ENCODE measurements at places on chromosomes 7 and 10.

DNA sequence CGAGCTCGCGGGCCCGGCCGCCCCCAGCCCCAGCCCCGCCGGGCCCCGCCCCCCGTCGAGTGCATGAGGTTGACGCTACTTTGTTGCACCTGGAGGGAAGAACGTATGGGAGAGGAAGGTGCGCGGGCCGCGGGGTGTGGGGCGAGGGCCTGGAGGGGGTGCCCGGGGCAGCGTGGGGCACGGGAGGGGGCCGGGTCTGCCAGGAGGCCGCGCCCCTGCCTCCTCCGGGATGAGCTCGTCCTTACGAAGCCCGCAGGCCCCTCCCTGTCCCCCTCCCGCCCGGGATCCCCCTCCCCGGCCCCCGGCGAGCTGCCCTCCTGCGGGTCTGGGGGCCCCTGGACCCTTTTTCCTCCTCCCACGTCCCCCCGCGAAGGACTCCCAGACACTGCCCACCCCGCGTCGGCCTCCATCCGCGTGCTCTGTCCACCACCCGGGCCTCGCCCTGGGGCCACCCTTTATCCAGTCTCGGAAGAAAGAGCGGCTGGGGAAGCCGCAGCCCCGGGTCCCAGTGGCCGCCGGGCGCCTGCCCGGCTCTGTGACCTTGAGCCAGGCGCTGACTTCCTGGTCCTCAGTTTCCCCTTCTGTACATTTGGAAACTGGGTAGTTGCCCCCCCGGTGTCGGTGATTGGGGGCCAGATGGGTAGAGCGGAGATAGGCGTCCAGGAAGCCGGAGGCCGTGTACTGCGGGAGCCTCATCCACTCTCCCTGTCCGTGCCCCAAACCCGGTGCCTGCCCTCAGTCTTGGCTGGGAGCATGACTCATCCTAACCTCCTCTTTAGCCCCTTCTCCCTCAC is 521 bp downstream of the LIMK1 start:
- no peak for DNase-seq

DNA sequence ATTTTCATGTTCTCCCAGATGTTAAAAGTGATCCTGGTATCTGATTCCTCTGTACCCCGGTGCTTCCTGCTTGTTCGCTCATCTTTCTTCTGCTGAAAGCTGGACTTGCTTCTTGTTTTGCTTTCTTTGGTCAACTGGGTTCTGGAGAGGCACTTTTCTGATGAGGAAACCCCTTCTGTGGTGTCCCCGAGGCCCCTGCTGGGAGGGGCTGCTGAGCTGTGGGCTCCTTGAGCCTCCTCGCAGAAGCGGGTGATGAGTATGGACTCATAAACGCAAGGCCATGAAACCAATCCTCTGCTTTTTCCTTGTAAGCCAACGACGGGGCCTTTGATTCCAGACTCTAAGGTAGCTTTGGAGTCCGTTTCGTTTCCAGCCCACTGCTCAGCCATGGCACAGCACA is 7.8 kb downstream of the WIPI2 start:
- no peak for DNase-seq

DNA sequence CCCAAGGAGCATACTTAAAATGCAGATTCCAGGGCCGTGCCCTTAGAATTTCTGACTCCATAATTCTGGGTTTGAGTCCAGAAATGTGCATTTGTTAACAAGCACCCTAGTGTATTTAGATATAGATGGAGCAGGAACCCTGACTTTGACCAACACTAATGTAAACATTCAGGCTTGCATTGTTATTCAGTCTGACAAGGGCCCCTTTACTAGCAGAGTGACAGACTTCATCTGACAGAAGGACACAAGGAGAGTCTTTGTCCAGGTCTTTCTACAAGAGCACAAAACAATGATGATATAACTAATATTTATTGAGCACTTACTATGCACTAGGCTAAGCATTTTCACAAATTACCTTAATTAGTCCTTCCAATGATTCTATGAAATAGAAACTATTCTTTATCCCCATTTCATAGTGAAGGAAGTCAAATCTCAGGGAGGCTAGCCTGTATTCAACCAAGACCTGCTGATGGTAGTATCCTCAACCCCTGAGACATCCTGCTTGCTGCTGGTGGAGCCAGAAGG is 3.9 kb downstream of the RBP4 start:
- DNase-seq = no peak

GRCh38 chr7:64787295-64787694 is 6.9 kb upstream of the ZNF138 start:
- no peak for DNase-seq

DNA sequence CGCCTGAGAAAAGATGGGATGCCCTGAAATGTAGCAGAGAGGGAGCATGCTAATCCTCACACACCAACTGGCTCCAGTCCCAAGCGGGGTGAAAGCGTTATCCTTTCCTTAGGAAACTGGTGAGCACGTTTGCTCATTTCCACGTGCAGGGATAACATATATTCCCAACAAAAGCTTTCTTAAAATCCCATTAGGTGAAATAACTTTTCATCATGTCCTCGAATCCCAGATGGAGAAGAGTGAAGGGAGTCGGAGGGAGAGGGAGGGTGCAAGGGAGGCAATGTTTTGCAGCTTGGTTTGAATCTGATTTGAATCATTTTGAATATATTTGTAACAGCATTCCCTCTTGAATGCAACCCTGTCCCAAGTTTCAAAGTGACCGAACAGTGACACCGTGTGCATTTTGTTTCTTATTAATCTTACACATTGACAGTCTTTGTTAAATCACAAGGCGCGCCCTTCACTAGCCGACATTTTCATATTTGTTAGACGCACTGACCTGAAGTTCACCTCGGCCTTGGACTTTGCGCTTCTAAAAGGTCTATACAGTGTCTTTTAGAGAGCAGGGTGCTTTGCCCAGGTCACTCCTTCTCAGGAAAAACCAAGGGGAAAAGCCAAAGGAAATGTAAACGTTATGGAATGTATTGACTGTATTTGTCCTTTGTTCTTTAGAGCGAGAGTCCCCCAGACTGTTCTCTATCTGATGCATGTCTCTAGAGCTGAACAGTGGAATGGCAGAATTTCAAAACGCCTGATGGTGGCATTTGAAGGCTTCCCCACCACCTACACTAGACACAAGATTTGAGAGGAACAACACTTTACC is 3.1 kb upstream of the HOXA4 start:
- no peak for DNase-seq

DNA sequence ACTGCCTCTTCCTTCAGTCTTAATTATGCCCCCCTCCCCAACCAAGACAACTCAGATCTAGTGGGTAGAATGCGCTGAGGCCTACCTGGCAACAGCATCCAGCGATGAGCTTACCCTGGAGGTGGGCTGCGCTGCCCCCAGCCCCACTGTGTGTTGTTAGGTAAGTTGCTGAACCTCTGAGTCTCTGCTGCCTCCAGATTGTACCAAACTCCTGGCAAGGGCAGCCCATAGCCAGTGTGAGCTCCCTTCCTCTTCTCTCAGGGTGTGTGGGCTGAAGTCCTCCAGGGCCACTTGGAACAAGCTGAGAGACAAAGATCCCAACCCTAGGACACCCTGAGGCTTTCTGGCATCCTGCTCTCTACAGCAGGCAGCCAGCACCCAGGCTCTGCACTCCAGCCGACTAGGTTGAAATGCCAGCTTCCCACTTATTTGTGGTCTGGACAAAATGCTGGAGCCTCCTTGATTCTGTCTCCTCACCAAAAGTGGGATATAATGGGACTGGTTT is 135.3 kb downstream of the ARHGAP22 start:
- DNase-seq = no peak

DNA sequence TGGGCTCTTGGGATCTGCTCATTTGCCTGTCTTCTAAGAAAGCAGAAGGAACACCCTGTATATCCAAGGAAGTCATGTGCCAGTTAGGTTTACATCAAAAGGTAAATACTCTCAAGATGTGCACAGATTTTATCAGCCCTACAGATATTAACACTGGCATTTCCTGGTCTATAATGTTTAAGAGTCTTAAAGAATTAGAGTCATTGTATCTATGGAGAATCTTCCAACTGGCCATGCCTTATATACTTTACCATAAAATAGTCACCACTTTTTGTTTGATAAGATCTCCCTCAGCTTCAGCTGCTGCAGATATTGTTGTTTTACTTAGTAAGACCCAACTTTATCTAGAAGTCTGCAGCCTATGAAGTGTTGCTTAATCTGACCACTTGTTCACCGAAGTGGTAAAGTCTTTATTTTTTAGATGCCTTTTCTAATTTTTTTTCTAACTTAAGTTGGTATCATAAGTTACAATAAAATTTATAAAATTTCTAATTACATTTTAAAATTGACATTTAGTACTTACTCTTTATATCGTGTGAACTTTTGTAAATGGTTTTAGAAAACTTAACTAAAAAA is 58.5 kb downstream of the CPED1 start:
- DNase-seq = no peak

- no peak for DNase-seq
Observed at GRCh38 chr10:114084215-114084614, 40.5 kb downstream of the ADRB1 start.

DNA sequence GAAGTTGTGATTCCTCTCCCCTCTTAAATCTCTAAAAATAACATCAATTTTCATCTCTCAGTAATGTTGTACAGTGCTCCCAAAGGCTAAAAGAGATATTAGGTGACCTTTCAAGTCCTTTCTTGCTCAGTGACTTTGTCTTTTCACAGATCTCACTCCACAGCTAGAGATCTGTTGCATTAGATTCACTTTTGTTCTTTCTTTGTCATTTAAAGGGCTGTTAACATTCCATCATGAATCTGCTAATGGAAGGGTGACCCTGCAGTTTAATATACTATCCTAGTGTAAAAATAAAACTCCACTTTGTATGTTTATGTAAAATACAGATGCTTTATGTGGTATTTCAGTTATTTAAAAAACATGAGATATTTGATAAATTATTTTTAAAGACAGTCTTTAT is 30.5 kb downstream of the GNAI1 start:
- no peak for DNase-seq

DNA sequence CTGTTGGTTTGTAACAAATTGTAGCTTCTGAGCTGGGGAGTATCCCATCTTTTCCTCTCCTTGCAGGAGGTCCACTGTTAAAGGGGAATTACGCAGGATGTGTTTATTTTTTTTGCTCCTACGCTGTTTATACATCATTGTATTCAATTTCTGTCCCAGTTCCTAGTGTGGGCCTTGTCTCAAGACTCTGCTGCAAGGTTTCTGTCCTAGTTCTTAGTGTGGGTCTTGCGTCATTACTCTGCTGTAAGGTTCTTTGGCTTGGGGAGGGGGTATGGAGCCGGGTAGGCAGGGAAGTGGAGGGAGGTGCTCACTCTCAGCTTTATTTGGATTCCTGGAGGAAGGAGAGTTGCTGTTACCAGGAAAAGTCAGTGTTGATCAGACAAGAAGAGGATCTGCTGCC is 64.0 kb upstream of the TRIM8 start:
- DNase-seq = no peak

DNA sequence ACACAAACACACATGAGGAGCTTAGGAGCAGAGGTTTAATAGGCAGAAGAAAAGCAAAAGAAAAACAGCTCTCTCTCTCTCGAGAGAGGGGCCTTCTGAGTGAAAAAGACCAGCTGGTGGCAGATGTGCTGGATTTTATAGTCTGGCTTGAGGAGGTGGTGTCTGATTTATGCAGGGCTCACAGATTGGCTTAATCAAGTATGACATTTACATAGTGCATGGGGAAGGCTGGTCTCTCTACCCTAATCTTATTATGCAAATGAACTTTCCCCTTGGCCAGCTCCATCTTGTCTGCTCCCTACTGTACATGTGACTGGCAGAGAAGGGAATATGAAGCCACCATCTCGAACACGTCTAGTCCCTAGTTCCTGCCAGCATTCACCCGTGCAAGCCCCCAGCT is 219.5 kb upstream of the ZNF804B start:
- DNase-seq = no peak

DNA sequence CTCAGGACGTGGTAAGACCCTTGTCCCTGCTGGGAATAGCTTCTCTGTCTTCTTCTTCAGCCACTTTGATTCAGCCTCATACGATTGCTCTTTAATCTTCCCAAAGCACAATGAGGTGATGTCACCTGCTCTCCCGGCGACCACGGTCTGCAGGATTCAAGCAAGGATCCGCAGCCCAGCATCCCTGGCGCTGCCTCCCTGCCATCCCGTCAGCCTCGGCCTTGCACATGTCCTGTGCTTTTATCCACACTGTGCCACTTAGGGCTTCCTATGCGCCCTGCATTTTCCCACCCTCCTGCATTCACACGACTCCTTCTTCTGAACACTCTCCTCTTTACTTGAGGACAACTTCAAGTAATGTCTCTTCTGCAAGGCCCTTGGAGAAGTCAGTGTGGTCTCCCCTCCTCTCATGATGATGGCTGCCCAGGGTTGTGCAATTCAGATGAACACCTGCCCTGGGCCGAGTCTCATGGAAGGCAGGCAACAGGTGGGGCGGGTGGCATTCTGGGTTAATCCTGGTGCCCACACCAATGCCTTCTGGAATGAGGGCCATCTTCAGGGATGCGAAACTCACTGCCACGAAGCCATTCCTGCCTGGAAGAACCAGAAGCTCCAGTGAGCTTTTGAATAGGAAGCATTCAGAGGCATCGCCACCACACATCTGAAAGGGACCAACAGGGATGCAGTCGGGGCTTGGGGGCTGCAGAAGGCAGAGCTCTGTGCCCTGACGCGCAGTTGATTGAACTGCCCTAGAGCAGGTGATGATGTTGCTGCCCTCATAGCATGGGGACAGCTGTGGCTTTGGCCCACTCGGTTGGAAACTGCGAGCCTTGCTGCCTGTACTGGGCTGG is 287.5 kb downstream of the GLRX3 start:
- DNase-seq = no peak

GRCh38 chr10:80211786-80212185 is 6.4 kb upstream of the ANXA11 start:
- DNase-seq = no peak

GRCh38 chr10:132689721-132690360 is 96.1 kb downstream of the NKX6-2 start:
- no peak for DNase-seq

DNA sequence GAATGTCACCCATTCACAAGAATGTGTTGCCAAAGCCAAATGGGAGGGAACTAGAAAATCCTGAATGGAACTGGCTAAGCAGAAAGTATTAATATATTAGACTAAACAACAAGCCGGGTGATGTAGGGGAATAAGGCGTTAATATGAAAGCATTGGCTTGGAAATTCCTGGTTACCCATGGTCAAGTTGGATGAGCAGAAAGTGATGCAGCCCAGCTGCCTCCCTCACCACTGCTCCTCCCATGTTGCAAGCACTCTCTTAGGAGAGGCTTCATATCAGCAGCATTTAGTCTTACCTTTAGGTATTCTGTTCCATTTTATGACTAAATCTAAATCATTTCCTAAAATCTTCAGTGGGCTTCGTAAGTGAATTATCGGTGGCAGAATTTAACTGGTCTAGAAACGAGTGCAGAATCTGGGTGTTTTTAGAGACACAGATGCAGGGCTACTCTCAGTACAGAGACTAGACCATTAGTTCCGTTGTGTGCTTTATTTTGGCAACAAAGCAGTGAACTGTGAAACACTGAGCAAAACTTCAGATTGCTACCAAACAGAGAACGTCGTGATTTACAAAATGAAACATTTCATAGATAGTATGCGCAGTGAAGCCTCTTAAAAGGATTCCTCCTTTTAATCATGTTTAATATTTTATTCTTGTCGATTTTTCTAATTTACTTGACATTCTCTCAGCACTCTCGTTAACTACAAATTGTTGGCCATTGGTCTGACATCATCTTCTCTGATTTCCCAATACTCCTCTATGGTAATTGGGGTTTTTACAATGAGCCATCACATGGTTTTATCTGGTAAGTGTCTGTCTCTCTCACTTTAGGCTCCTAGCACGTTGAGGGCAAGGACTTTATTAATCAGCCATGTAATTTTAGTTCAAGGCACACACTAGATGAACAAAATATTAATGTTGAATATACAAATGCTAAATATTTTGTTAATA is 22.0 kb upstream of the HGF start:
- no peak for DNase-seq

GRCh38 chr10:133567119-133567518 is 1.7 kb upstream of the SYCE1 start:
- no peak for DNase-seq
